BE2C (cell line): ENCODE measurements at places on chromosomes 7 and 10.

GRCh38 chr10:49508654-49509053 lies 30.3 kb downstream of the ERCC6 start:
- no peak for DNase-seq

GRCh38 chr7:29881724-29882123 lies 75.4 kb downstream of the WIPF3 start:
- no peak for DNase-seq

DNA sequence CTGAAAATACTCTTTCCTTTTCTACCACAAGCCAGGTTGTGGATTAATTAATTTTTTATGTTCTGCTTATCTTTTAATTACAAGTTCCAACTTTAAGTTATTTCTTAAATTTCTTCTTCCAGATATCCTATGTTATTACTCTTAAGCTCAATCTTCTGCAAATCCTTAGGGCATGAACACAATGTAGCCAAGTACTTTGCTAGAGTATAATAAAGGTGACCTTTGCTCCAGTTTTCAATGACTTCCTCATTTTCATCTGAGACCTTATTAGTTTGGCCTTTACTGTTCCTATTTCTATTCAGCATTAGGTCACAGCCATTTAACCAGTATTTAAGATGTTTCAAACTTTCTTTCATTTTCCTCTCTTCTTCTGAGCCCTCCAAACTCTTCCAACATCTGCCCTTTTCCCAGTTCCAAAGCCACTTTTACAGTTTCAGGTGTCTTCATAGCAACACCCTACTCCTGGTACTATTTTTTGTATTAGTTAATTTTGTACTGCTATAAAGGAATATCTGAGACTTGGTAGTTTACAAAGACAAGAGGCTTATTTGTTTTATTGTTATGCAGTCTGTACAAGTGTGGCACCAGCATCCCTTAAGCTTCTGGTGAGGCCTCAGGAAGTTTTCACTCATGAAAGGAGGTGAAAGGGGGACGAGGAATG lies 886.2 kb upstream of the GHITM start:
- DNase-seq, result no peak

DNA sequence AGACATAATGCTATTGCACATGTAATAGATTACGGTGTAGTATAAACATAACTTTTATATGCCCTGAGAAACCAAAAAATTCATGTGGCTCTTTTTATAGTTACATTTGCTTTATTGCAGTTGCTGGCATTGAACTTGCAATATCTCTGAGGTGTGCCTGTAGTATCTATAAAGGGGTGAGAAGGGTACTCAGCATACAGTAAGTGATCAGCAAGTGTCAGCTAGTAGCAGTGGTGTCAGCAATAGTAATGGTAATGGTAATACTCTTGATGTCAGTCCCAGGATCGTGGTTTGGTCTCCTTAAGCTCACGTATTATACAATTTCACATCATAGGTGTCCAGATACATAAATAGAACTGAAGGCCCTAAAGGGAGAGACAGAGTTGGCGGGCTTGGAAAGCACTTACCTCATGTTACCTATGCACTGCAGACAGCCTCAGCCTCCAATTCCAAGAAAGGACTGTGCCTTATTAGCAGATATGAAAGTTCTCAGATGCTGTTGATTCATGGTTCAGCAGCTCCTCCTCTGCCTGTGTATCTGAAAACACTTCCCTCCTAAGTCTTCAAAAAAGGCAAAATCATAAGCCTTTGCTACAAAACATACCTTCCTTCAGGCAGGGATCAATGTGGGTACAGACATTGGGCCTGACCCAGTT lies 6.6 kb upstream of the GIMAP7 start:
- DNase-seq, result no peak

GRCh38 chr10:133350283-133350949 lies 3.2 kb downstream of the PRAP1 start:
- DNase-seq, result no peak

- no peak for DNase-seq
Observed at GRCh38 chr10:26367771-26368170, 70.4 kb upstream of the APBB1IP start.

DNA sequence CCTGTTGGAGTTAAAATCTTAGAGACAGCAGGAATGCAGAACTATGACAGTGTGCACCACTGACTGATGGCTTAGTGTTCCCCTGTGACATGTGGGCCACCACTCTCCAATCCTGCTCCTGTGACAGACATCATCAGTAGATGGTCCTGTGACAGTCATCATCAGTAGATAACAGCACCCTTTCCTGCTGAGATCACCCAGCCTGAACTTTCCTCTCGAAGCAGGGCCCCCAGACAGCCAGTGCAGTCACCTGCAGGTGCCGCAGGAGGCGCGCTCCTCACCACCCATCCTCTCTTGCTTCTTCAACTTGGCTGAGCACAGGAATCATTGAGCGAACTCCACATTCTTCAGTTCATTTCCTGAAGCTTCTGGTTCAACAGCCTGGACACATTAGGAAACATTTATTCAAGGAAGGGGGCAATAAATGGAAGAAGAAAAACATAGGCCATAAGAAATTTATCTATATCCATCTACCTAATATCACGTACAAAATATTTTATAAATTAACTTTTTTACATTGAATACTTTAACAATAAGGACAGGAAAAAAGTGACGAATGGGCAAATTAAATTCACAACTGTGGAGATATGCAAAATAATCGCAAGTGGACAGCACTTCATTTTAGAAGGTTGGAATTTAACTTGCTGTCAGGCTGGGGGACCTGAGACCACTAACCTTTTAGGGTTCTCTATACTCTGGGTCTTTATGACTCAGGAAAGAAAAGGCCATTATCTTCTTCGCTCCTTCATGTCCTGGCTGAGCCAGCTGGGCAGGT lies 32.0 kb upstream of the MKI67 start:
- DNase-seq, result no peak

- no peak for DNase-seq
Observed at GRCh38 chr10:88186335-88186734, 322.9 kb downstream of the PTEN start.
